ENCODE measurements at places on chromosomes 4 and X.

- DNase-seq = peak; percentile 61
These were observed 157.6 kb downstream of the RASL11B start for GRCh38 chr4:53019485-53020382.

DNA sequence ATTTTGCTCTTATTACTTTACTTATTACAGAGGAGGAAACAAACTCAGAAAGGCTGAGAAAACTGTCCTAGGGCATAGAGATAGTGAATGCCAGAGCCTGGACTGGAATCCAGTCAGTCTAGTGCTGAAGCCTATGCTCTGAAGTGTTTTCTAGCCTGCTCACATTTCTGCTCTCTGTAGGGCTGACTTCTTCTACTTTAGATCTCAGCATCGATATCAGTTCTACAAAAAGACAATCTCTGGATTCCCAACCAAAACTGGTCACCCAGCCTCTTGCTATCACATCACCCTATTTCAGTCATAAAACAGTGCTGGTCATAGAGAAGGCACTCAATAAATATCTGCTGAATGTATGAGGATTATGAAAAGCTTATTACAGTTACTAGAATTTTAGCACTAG, 87.2 kb downstream of the FAM13A start:
- DNase-seq = no peak

DNA sequence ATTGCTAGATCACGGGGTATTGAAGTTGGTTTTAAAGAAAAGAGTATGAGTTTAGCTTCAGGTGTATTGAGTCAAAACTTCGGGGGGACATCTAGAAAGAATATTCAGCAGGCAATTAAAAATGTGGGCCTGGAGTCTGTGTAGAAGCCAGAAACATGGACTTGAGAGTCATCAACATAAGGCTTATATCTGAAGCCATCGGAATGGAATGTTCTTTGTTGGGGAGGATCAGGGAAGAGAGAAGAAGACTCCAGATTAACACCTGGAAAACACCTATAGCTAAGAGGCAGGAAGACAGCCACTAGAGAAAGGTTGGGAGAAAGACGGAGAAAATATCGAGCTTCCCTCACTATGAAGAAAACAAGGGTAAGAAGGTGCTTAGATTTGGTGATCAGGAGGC, 69.5 kb downstream of the BEND2 start:
- no peak for DNase-seq

GRCh38 chr4:4532371-4533154, 9.3 kb downstream of the STX18 start:
- DNase-seq = no peak

- no peak for DNase-seq
These were observed 47.7 kb upstream of the ADRA2C start for GRCh38 chr4:3718462-3718861.

DNA sequence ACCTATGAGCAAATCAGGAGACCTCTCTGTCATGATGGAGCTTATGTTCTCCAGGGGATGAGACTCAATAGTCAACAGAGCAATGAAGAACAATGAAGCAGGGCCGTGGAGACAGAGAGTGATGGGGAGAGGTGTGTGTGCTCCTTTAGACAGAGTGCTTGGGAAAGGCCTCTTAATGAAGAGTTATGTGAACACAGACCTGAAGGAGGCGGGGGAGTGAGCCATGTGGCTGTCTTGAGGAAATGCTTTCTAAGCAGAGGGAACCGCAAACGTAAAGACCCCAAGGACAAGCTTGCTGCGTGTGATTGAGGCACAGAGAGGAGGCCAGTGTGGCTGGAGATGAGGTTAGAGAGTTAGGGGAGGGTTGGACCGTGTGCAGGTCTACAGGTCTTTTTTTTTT, 53.1 kb downstream of the CHRNA9 start:
- no peak for DNase-seq

DNA sequence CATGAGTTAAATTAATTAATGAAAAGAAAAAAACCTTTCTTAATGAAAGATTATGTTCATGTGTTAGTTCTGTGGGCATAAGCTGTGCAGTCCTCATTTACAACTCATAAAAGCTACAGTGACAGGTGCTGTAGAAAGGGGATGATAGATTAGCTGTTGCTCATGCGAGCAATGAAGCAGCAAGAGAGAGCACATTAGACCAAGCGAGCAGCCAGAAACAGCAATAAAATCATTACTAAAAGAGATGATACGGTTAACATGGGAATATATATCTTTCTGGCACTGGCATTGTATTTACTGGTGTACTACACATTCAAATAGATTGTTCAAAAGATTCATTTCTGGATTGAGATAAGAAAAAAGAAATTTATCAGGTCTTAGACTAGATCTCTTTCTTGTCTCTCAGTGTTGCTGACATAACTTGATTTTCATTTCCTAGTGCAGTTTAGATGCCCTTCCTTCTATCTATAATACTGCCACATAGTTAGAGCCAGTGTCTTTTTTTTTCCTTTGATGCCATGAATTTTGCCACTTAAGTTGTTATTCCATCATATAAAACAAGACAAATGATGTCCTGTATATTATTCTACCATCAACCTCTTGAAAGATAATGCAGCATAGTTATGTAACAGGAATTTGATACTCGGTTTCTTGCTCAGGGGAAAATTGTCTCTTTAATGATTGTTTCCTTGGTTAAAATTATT, 164.6 kb downstream of the BANK1 start:
- no peak for DNase-seq

- no peak for DNase-seq
These were observed 415.0 kb upstream of the RPS6KA3 start for GRCh38 chrX:20681683-20682082.

DNA sequence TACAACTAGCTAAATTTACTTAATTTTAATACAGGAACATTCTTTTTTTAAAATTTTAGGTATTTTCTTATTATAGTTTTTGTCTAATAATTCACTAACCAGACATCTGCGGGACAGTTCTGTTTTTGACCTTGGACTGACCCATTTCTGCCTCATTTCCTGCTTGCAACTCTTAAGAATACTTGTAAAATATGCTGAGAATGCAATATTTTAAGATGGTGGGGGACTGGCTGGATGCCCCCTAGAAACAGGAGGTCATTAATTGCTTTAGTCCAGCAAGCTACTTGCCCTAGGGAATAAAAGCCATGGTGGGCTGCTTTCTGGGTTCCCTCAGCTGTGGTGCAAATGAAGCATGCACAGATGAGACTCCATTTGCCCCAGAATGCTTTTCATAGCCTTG, 2348.4 kb downstream of the PCDH7 start:
- DNase-seq = no peak

DNA sequence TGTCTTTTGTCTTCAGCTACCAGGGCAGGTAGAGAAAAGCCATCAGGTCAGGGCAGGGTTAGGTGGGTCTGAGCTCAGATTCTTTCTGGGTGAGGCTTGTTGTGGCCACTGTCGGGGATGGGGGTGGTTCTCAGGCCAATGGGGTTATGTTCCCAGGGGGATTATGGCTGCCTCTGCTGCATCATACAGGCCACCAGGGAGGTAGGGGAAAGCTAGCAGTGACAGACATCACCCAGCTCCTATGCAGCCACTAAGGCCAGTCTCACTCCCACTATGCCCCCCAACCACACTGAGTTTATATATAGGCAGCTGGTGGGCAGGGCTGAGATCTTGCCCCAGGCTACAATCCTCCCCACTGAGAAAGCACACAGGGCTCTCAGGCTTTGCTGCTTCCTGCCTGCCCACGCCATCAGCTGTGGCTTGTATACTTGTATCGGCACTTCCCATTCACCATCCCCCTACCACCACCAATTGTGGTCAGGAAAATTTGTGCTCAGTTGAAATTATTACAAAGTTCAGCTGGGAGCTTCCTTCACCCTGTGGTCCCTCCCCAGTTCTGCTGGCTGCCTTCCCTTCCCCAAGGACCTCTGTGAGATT, 72.6 kb upstream of the PTPN13 start:
- DNase-seq = no peak

GRCh38 chr4:158823461-158823873, 54.6 kb downstream of the FNIP2 start:
- DNase-seq = no peak

DNA sequence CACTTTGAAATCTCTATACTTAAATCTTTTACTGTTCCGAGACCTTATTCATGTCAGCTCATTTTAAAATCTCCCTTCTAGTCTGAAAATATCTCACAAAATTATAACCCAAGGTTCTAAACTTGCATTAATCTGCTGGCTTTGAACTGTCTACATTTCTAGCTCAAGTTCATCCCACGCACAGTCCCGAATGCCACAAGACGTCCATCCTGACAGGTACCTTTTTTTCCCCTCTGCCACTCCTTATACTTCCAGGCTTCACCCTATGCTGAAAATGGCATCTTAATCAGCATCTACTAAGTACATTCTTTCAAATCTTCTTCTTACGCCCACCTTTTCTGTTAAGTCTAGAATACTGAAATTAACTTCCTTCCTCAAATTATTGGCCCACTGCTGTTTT, 259.2 kb upstream of the GALNTL6 start:
- DNase-seq = no peak

GRCh38 chr4:71229477-71230270, 109.1 kb upstream of the SLC4A4 start:
- peak; percentile 60 for DNase-seq

GRCh38 chrX:41621222-41621723, 67.5 kb upstream of the GPR34 start:
- no peak for DNase-seq

DNA sequence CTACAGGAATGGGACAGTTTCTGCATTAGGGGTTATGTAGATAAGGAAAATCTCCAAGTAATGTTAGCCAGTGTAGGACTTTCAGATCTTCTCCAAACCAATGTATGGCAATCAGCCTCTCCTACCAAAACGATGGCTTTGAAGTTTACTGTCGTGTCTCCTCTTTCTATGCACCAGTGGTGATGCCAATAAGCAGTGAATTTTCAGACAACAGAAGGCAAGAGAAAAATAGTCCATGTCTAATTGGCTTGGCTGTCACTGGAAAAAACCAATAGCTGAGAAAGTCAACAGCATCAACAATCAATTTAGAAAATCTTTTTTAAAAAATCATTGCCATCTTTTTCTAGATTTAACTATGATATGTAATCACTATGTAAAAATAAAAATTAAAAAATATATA, 35.0 kb downstream of the LIMCH1 start:
- no peak for DNase-seq

GRCh38 chrX:137212078-137212632, 178.4 kb upstream of the GPR101 start:
- DNase-seq = no peak

- DNase-seq = no peak
These were observed 52.4 kb upstream of the TSPAN5 start for GRCh38 chr4:98710831-98711230.

DNA sequence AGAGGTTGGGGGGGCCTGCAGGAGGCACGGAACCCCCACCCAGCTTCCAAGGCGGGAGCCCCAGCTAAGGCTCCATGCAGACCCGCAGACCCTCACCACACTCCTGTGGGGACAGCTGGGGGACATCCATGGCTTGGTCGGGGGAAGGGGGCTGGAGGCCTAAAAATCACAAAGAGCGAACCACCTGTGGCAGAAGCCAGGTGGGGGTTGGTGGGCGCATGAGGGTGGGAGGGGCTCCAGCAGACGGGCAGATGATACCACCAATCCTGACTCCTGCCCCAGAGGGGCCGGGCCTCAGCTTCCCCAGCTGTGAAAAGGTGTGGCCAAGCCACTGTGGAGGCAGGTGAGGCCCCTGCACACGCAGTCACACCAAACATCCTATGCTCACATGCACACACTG, 111.6 kb downstream of the FAM53A start:
- peak; percentile 15 for DNase-seq

GRCh38 chr4:187064033-187064432, 340.4 kb upstream of the FAT1 start:
- no peak for DNase-seq

DNA sequence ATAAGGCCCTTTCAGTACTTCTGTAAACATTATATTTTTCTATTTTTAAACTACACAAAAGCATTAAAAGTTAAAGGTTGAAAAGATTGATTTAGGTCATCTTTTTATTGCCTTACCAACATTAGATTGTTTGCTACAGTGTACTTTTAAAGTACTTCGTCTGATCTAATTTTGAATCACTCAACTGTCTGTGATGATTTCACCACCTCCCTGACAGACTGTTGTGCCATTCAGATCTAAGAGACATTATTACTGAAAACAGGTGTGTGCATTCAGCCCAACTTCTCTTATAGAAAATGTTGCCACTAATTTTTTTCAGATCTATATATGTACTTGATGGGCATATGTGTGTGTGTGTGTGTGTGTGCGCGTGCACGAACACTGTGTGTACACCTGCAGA, 39.3 kb downstream of the GASK1B start:
- no peak for DNase-seq

DNA sequence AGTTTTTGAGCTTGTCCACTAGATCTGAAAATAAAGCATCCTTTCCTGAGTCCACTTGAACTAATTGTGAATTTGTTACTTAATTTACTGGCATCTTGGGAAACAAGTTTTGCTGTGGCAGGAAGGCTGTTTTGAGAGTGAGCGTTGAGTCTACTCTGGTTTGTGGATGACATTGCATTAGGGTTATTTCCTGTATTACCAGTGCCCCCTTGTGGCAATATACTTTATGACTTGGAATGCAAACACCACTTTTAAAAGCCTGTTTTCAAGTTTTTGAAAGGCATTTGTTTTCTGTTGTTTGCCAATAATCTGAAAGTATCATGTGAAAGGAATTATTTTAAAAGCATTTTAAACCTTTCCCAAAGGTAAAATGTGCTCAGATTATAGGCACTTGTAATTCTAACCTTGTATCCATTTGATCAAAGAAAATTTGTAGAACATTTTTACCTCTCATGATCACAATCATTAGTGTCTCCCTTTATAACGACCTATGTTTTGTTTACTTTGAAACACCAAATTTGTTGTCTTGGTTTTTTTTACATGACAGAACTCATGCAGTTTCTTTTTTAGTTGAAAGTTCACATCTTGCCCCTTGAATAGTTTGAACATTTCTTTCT, 18.0 kb upstream of the CYP2U1 start:
- peak; percentile 40 for DNase-seq

DNA sequence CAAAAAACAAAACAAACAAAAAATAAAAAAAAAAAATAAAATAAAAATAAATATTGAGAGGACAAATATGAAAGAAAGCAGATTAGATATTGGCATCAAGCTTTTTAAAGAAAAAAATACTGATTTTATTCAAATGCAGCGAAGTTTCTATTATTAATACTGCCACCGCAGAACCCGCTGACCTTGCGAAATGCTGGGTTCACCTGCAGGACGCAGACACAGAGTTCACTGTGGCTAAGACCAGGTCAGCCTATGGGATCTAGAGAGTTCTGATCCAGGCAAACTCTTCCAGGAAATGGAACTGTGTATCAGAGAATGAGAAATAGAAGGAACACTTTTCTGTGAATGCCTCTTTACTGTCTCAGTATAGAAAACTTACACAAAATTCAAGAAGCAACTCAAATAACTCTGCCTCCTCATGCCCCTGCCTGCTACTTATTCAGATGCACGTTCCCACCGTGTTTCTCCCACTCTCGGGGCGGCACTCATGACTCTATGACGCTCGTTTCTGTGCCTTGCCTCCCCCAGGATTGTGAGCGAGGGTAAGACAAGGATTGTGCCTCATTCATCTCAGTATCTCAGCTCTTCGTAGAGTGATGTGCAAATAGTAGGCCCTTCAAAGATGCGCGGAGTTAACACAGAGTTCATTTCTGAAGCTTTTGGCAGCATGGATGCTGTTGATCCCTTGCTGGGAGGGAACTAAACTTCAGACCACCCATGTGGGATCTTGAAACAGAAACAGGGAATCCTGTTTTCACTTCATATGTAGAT, 44.1 kb upstream of the TLR3 start:
- DNase-seq = no peak

Data from urothelium cell line (cell line).